H9 (cell line): ENCODE measurements at places on chromosomes 2 and 18. TPM values are rescaled to one million over a fixed set of nuclear protein-coding genes. Genes with fewer than 3 reads are reported as not detected.

DNA sequence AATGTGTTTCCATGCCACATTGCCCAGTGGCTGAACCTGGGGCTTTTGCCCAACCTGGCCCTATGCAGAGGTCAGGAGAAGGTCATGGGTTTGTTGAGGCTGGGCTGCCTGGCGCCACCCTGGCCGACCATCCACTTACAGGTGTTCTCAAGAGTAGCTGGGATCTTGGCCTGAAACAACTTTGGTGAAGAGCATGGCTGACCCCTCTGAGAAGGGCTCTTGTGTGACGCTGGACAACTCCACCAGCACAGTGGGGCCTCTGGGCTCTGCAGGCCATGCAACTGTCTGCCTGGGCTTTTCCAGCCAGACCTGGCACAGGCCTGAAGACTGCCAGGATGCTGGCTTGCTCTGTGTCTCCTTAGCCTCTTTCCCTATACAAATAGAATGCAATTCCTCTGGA lies 76.4 kb upstream of the ZNG1B start:
- H3K36me3 ChIP-seq = no peaks in the 10 kb centered on the region; the same call in 2 of the 3 replicates
- H3K27me3 ChIP-seq = no peaks in the 10 kb centered on the region
- H3K4me1 ChIP-seq = no peaks in the 10 kb centered on the region; the same call in 1 of the 2 replicates
- no peak overlapping the region for H3K4me3 ChIP-seq

GRCh38 chr2:46329803-46330775 lies 32.9 kb downstream of the EPAS1 start:
- H3K4me3 ChIP-seq = no peak overlapping the region
- H3K27me3 ChIP-seq = 0 out of 2 replicates have a peak, but pooled peaks cover 3% of the 10 kb centered on the region
- no peak for DNase-seq
- no peaks in the 10 kb centered on the region for H3K36me3 ChIP-seq
- H3K4me1 ChIP-seq = no peaks in the 10 kb centered on the region

The SCN9A gene
- 1.1 and 1.3 TPM in 2 replicates for total RNA-seq

GRCh38 chr2:233007270-233007669 lies 5.8 kb downstream of the NGEF start:
- H3K36me3 ChIP-seq = no peaks in the 10 kb centered on the region
- H3K27ac ChIP-seq = no peak overlapping the region
- no peak overlapping the region for H3K4me3 ChIP-seq
- no peaks in the 10 kb centered on the region for H3K27me3 ChIP-seq
- no peak for DNase-seq
- H3K4me1 ChIP-seq = no peaks in the 10 kb centered on the region

The METTL5 gene
- total RNA-seq = 92.0 and 94.7 TPM in 2 replicates

DNA sequence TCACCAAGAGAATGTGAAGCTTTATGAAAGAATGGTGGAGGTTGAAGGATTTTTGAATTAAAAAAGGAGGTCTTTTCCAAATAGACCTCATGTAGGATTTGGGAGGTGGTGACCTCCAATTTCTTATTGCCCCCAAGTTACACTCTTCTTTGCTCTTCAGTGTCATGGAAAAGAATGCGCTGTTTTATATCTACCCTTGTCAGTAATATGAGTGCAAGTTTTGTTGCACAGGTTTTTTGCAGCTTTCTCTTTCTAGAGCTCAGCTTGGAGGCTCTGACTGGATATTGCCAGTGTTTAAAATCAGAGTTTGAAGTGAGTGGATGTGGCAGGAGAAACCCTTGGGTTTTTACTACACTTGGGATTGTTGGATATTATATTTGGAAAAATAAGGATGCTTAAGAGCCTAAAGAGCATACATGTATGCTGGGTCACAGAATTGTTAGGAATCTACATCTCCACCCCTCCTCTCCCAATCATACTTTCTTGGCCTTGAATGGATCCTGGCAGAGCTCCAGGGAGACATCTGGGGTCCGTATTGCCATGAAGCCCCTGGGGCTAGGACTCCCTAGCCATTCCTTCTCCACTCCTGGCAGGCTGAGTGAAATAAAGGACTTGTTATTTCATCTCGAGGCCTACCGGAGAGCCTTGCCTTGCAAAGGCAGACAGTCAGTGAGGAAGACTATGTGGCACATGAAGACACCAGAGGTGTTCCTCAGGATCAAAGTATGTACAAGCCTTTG lies 43.8 kb downstream of the APOB start:
- H3K27ac ChIP-seq = no peak overlapping the region
- no peak for DNase-seq
- no peaks in the 10 kb centered on the region for H3K36me3 ChIP-seq
- no peaks in the 10 kb centered on the region for H3K4me1 ChIP-seq

The PLB1 gene
- 0.42 TPM in 1 of 2 replicates, not detected in the other for total RNA-seq

DNA sequence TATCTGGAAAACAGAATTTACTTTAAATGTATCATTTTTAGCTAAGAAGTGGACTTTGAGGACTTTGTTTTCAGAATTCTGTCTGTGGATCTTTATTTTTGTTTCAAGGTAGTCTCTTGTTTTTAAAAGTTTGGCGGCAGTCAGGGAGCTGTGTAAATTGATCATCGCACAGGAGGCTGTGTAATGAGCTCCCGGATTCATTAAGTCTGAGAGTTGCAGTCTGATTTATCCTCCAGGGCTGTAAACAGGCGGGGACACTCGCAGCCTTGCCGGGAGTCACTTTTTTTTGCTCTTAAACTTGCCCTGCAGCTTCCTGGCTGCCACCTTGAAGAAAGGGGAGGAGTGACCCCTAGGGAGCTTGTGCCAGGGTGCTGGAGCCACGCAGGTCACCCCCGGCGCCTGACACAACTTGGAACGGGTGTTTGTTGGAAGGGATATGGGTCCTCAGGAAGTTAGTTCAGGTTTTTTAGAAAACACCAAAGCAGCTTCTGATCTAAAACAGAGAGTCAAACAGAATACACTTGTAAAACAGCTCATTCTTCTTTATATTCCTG lies 76.2 kb downstream of the DCDC2C start:
- no peaks in the 10 kb centered on the region for H3K27me3 ChIP-seq
- no peak for DNase-seq
- H3K4me3 ChIP-seq = no peak overlapping the region
- no peak overlapping the region for H3K27ac ChIP-seq
- no peaks in the 10 kb centered on the region; the same call in 1 of the 2 replicates for H3K4me1 ChIP-seq

The LBH gene
- 51.6 and 53.0 TPM in 2 replicates for total RNA-seq

The RAB27B gene
- 0.15 and 0.24 TPM in 2 replicates for total RNA-seq

DNA sequence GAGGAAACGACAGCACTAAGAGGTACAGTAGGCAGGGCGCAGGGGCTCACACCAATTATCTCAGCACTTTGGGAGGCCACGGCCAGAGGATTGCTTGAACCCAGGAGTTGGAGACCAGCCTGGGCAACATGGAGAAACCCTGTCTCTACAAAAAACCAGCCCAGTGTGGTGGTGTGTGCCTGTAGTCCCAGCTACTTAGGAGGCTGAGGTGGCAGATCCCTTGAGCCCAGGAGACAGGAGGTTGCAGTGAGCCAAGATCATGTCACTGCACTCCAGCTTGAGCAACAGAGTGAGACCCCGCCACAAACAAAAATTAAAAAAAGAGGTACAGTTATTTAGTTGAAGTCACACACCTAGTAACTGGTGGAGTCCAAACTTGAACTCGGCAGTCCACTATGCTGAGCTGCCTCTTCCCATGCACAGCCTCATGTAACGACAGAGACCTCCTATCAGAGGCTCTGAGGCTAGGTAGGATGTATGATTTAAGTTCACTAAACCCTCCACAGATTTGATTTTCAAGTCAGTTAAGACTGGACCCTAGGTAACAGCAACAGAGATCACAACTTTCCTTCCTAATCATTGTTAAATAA lies 8.7 kb downstream of the STK17B start:
- peaks cover 9% of the 10 kb centered on the region for H3K36me3 ChIP-seq
- no peak overlapping the region for H3K4me3 ChIP-seq
- no peak for DNase-seq
- no peaks in the 10 kb centered on the region for H3K27me3 ChIP-seq

DNA sequence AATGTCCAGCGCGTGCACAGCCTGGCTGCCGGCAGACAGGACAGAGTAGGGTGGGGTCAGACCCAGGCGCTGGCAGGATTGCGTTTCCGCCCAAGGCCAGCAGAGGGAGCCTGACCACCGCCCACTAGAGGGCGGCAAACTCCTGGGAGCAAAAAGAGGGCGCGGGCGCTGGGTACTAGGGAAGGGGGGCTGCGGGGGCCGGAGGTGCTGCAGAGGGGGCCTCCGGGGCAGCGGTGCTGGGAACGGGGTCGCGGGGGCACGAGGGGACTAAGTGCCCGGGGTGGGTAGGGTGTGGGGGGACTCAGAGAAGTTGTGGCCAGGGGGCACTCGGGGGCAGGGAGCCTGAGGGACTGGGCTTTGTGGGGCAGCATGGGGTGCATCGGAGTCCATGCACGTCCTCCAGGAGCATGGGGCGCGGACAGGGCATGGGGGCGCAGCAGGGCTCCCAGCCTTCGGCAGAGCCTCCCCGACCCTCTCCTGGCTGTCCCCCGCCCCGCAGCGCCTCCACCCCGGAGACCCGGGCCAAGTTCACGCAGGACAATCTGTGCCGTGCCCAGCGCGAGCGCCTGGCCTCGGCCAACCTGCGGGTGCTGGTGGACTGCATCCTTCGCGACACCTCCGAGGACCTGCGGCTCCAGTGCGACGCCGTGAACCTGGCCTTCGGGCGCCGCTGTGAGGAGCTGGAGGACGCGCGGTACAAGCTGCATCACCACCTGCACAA lies 3.2 kb downstream of the TEKT4 start:
- no peaks in the 10 kb centered on the region; the same call in 1 of the 2 replicates for H3K4me1 ChIP-seq
- H3K36me3 ChIP-seq = no peaks in the 10 kb centered on the region
- H3K27me3 ChIP-seq = peaks cover 11% of the 10 kb centered on the region; the same call in 1 of the 2 replicates
- DNase-seq = peak; percentile 51
- no peak overlapping the region for H3K4me3 ChIP-seq
- no peak overlapping the region for H3K27ac ChIP-seq

The CCBE1 gene
- 0.39 and 0.46 TPM in 2 replicates for total RNA-seq

- no peak overlapping the region for H3K27ac ChIP-seq
- no peaks in the 10 kb centered on the region for H3K36me3 ChIP-seq
- no peaks in the 10 kb centered on the region for H3K27me3 ChIP-seq
- H3K4me1 ChIP-seq = peaks cover 10% of the 10 kb centered on the region
- no peak overlapping the region for H3K4me3 ChIP-seq
These were observed 57.0 kb downstream of the L3MBTL4 start for GRCh38 chr18:6357668-6358067.

DNA sequence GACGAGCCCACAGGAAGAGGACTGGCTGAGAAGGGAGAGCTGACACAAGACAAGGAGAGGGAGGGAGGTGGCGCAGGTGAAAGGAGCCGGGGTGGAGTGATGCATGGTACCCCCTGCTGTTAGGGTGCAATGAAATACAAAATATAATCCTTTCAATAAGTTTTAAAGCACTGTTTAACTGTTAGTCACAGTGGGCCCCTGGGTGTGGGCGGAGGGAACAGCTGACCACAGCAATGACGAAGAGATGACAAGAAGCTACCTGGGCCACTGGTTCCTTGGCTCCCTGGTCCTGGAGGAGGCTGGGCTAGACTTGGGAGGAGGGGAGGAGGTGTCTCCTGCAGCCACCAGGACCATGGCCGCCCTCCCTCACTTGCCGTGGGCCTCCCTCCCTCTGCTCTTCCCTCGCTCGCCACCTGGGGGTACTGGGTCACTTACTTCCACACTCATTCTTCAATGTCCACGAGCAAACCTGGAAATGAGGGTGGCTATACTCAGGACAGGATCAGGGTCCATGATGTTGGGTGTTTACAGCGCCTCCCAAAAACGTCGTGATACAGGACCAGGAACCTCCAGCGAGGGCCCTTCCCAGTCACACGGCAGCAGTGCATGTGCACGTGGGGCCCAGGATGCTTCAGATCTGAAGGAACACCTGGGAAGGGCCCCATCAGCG lies 196.1 kb downstream of the ANKRD30B start:
- H3K4me1 ChIP-seq = no peaks in the 10 kb centered on the region
- DNase-seq = no peak
- no peaks in the 10 kb centered on the region for H3K27me3 ChIP-seq
- no peak overlapping the region for H3K4me3 ChIP-seq

DNA sequence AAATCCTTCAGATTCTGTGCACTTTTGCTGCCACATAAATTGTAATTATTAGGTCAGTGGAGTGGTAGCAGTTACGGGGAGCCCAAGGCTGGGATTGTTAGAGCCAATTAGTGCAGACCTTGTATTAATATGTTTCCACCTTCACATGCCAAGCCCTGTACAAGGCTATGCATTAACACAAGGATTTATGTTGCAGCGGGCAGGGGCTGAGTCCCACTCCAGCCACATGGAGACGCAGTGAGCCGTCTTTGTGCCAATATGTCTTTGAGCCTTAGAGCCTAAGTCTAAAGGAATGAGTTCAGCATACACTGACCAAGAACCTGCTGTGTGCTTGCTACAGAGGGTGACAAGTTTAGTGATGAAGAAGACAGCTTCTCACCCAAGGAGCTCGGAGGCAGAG lies 238.2 kb downstream of the TSN start:
- no peak for DNase-seq
- no peaks in the 10 kb centered on the region for H3K36me3 ChIP-seq
- H3K27me3 ChIP-seq = no peaks in the 10 kb centered on the region
- H3K4me3 ChIP-seq = no peak overlapping the region
- H3K4me1 ChIP-seq = no peaks in the 10 kb centered on the region

DNA sequence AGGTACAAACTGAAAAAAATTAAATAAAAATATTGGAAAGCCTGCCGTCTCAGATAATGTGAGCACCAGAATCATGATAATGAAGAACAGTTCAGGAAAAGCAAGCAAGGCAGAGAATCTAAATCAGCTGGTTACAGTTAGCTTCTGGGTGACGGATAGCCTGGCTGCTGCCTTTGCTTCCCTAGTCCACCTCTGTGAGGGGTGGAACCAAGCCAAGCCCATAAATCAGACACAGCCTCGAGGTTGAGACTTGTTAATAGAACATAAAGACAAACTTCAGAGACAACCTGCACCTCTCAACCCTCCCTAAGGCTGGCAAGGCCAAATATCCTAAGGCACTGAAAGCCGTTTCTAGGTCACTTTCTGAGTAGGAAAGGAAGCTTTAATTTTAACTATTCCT lies 334.7 kb upstream of the SLC39A10 start:
- H3K4me3 ChIP-seq = no peak overlapping the region
- DNase-seq = no peak
- no peak overlapping the region for H3K27ac ChIP-seq
- no peaks in the 10 kb centered on the region for H3K27me3 ChIP-seq

- DNase-seq = no peak
- peaks cover 16% of the 10 kb centered on the region for H3K36me3 ChIP-seq
- no peak overlapping the region for H3K4me3 ChIP-seq
- H3K27ac ChIP-seq = no peak overlapping the region
- no peaks in the 10 kb centered on the region for H3K4me1 ChIP-seq
- no peaks in the 10 kb centered on the region for H3K27me3 ChIP-seq
These were observed 65.1 kb upstream of the ODC1 start for GRCh38 chr2:10513201-10513600.

- no peak overlapping the region for H3K4me3 ChIP-seq
- H3K4me1 ChIP-seq = no peaks in the 10 kb centered on the region
- no peaks in the 10 kb centered on the region for H3K27me3 ChIP-seq
- DNase-seq = no peak
These were observed 538.5 kb downstream of the ZEB2 start for GRCh38 chr2:143981428-143981827.

GRCh38 chr2:11556101-11556806 lies 22.4 kb downstream of the GREB1 start:
- no peaks in the 10 kb centered on the region for H3K27me3 ChIP-seq
- DNase-seq = no peak
- no peak overlapping the region for H3K27ac ChIP-seq
- no peaks in the 10 kb centered on the region; the same call in 2 of the 3 replicates for H3K36me3 ChIP-seq
